ENCODE measurements at places on chromosomes 16 and 17.

DNA sequence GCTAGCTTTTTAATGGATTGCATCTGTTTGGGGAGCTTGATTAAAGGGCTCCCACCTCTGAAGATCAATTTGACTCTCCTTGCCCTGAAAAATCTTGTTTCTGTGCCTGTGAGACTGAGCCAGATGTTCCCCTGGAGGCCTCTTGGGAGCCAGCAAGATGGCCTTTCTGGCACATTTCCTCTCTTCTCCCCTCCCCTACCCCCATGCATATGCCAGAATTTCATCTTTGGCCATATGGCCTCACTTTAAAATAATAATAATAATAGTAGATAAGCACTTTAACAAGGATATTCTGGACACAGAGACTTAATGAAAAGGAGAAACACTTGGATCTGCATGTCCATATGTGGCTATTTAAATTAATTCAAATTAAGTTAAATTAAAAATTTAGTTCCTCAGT lies 144.1 kb upstream of the CES5A start:
- H3K27me3 ChIP-seq = peaks cover 8% of the 10 kb centered on the region
- H3K4me1 ChIP-seq = no peaks in the 10 kb centered on the region
- H3K27ac ChIP-seq = no peak overlapping the region
- H3K4me3 ChIP-seq = no peak overlapping the region

DNA sequence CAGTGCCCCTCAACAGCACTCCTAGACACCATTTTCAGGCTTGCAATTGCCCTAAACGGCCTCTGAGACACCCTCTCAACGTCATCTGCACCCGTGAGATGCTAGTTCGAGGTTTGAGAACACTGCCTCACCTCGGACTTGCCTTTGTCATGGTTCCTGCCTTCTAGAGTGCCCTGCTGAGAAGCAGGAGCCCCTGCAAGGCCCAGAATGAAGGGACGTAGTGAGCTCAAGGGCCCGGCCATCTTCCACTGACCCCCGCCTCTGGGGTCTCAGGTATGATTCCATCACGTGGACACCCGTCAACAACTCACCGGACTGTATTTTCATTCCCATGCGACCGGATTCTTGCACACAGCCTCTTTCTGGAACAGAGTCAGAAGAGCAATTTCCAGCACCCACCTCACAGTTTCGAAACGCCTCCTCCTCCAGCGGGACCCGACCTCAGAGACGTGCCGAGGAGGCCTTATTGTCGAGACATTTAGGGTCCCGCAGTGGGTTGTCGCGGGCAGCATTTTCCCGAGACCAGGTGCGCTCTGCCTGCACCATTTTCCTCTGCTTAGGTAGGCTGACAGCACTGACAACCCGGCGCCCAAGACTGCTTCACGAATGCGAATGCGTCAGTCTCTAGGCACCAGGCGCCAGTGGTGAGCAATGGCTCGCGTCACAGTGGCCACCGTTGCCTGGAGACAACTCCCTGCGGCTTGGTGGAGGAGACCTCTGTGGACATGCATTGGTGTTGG lies 999.9 kb downstream of the KCNJ18 start:
- no peak overlapping the region for H3K27ac ChIP-seq
- no peaks in the 10 kb centered on the region for H3K4me1 ChIP-seq
- H3K27me3 ChIP-seq = no peaks in the 10 kb centered on the region
- no peak overlapping the region for H3K4me3 ChIP-seq

- H3K27me3 ChIP-seq = no peaks in the 10 kb centered on the region
- no peaks in the 10 kb centered on the region for H3K36me3 ChIP-seq
- no peak overlapping the region for H3K4me3 ChIP-seq
- no peak for DNase-seq
- H3K27ac ChIP-seq = no peak overlapping the region
Measured at GRCh38 chr16:80171746-80172145, 369.0 kb upstream of the DYNLRB2 start.

GRCh38 chr17:75009139-75009724 lies 3.2 kb upstream of the MRPL58 start:
- no peaks in the 10 kb centered on the region for H3K27me3 ChIP-seq
- no peak overlapping the region for H3K4me3 ChIP-seq
- DNase-seq = no peak
- H3K36me3 ChIP-seq = no peaks in the 10 kb centered on the region
- H3K4me1 ChIP-seq = peaks cover 8% of the 10 kb centered on the region
- H3K27ac ChIP-seq = peak overlapping the region; percentile 85

- no peaks in the 10 kb centered on the region for H3K4me1 ChIP-seq
- H3K4me3 ChIP-seq = no peak overlapping the region
- no peaks in the 10 kb centered on the region for H3K36me3 ChIP-seq
- no peak overlapping the region for H3K27ac ChIP-seq
- H3K27me3 ChIP-seq = no peaks in the 10 kb centered on the region
Measured at GRCh38 chr17:62865586-62865985, 57.5 kb upstream of the MARCHF10 start.

Measured in breast epithelium (tissue), 4 donors.